Gastroesophageal sphincter (tissue), 4 donors: ENCODE measurements at places on chromosomes 6 and 20. TPM values are rescaled to one million over a fixed set of nuclear protein-coding genes. Genes with fewer than 3 reads are reported as not detected.

DNA sequence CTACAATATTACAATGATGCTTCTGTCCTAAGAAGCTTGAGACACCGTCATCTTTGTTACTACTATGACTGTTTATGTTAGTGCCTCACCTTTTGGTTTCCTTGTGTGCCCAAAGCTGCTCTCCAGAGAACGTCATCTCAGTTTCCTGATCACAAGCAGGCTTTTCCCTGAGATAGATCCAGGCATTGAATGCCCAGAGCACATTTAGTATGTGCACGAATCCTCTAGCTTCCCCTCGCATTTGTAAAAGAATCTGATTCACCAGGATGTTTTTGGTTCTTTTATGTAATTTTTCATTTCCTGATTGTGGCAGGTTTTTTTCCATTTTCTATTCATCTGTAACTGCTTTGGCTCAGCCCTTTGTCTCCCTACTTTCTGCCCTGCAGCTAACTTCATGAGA, 100.2 kb upstream of the TMEM181 start:
- ATAC-seq = no peak

- no peak for ATAC-seq
Measured at GRCh38 chr6:91164105-91164504, 577.2 kb upstream of the MAP3K7 start.

- ATAC-seq = no peak
Measured at GRCh38 chr20:54514028-54514607, 38.7 kb downstream of the DOK5 start.

GRCh38 chr20:5126512-5127203, at the start of gene CDS2:
CDS2 (plus strand) TSS chr20:5127008; CDS start chr20:5127093, 85 bp downstream.
- ATAC-seq = peak; percentile 96

- no peak for ATAC-seq
Measured at GRCh38 chr20:50111120-50111828, 1.7 kb downstream of the UBE2V1 start.

DNA sequence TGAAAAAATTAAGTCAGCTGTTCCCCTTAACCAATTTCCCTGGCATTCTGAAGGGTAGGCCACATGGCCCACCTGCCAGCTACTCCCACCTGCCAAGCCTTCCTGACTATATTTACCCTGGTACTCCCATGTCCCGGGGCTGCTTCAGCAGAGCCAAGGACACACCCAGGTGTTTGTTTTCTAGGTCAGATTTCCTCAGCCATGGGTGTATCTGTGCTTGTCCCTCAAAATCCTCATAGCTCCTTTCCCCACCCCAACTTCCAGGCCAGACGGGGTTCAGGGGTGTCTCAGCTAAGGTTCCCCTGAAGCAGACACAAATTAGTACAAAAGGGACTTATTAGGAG, 139.4 kb upstream of the CDYL start:
- no peak for ATAC-seq

GRCh38 chr20:48831718-48832404, 4.1 kb upstream of the PREX1 start:
- ATAC-seq = peak; percentile 11

DNA sequence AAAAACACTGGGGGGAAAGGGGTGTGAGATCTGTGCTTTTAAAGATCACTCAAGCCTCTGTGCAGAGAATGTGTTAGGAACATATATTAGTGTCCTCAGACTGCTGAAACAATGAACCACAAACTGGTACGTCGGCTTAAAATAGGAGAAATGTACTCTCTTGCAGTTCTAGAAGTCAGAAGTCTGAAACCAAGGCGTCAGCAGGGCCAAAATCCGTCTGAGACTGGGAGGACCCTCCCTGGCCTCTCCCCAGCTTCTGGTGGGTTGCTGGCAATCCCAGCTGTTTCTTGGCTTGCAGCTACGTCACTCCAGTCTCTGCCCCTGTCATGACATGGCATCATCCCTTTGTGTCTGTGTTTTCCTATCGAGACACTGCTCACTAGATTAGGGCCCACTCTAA, 3.9 kb downstream of the CDH26 start:
- no peak for ATAC-seq

GRCh38 chr20:50360218-50360672, 149.9 kb upstream of the PTPN1 start:
- no peak for ATAC-seq

GRCh38 chr6:136959471-136959891, 37.4 kb downstream of the SLC35D3 start:
- no peak for ATAC-seq

FRMD1 gene
- total RNA-seq = not detected

MYL9 gene
- total RNA-seq = 1,087 TPM
